Glutamatergic neuron (in vitro differentiated cells): ENCODE measurements at places on chromosomes 1 and 21.

DNA sequence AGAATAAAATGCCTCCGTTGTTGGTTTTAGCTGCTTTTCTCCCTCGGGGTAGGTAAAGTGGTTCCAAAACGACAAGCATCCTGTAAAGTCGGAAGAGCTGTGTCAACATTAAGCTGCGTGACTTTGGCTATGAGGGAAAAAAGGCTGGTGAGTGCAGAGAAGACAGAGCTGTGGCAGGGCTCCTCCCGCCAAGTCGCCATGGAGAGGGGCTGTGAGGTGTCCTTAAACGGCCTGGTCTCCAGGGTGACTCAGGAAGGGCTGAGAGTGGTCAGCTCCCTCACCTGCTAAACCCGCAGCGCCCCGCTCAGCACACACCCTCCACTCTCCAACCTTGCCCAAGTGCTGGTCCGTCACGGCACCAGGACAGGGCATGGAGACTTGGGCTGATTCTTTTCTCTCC lies 91.6 kb upstream of the SAMD11 start:
- DNase-seq: no peak

DNA sequence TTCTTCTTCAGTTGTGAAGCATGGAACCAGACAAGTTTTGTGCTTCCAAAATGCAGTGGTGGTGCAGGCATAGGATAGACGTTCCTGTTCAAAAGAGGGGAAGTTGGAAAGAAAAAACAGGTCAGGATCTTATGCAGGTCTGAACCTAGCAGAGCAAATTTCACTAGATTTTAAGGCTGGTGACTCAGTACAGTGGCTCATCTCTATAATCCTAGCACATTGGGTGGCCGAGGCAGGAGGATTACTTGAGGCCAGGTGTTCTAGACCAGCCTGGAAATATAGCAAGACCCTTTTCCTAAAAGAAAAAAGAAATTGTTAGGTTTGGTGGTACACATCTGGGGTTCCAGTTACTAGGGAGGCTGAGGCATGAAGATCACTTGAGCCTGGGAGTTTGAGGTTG lies 88.1 kb downstream of the OBSCN start:
- DNase-seq: no peak

DNA sequence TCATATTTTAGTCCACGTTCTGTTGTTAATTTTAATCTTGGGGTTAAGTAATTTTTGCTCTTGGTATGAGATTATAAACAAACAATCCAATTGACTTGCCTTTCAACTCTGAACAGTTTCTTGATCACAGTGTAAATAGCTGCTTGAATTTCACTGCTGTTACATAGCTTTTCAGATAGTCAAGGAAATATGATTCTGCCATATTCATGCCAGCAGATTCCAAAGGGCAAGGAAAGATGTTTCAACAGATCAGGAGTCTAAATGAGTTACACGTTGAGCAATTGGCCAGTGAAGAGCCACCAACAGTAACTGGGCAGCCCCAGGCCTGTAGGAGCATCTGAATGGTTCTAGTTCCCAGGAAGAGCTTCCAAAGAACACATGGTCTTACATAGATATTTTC lies 93.6 kb downstream of the LEPR start:
- DNase-seq: no peak

DNA sequence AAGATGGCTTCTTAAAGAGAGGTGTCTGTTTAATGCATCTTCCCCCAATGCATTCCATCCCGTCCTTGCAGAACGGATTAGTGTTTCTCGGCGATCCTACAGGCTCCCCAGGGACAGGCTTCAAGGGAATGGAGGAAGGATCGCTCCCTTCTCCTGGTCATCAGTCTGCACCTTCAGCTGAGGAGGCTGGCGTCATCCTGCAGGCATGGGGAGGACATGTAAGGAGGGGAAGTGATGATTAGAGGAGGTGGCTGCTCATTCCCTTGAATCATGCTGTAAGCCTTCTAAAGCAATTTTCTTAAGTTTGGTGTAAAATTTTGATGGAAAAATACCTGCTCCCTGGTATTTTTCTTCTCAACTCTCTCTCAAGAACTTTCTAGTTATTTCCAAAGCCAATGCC lies 603.6 kb downstream of the NPHP4 start:
- no peak for DNase-seq

- peak; percentile 17 for DNase-seq
Measured at GRCh38 chr1:227901239-227901905, 46.4 kb downstream of the WNT9A start.

DNA sequence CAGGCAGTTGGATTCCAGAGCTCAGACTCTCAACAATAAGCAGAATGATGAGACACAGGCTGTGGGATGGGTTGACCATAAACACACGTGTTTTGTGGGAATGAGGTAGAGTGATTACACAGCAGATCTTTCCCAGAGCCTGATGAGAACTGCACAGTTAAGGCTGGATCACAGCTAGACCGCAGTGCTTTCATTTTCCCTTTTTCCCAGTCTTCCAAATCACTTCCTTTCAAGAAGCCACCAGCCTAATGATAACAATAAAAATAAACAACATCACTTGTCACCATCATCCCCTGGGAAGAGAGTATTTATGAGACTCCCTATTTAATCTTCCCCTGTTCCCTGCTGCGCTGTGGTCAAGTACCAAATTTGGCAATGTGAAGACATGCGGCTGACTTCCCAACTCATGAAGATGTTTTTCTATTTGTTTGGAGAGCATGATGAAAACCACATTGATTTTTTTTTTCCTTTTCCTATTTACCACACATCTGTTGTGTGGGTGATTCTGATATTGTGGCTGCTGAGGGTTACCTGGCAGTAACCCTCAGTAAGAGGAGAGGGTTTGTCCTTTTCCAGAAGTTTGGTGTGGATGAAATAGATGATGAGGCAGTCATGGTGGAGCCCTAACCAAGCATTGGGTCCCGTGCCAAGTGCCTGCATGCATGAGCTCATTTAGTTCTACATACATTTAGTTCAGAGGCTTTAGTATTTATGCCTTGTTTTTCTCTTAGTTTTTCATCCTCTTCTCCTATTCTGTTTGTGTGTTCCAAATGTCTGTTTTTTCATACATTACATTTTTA lies 248.9 kb upstream of the HOOK1 start:
- no peak for DNase-seq

- peak; percentile 65 for DNase-seq
Measured at GRCh38 chr1:1004780-1005697, 5.1 kb upstream of the HES4 start.

DNA sequence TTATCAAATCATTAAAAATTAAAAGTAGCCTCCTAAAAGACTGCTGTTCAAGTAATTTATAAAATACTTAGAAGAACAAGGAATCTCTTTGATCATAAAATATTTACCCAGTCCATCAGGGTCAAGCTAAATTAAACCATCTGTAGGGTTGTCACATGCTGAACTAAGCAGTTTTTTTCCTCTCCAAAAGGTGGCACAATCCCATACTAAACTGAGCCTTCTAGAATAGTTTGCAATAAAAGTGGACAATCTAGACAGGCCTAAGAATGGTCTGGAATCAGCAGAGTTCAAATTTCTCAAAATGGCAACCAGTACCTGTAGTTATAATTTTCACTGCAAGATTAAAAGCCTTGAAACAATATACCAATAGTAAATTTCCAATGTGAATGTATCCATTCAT lies 194.8 kb downstream of the EIF4G3 start:
- no peak for DNase-seq

DNA sequence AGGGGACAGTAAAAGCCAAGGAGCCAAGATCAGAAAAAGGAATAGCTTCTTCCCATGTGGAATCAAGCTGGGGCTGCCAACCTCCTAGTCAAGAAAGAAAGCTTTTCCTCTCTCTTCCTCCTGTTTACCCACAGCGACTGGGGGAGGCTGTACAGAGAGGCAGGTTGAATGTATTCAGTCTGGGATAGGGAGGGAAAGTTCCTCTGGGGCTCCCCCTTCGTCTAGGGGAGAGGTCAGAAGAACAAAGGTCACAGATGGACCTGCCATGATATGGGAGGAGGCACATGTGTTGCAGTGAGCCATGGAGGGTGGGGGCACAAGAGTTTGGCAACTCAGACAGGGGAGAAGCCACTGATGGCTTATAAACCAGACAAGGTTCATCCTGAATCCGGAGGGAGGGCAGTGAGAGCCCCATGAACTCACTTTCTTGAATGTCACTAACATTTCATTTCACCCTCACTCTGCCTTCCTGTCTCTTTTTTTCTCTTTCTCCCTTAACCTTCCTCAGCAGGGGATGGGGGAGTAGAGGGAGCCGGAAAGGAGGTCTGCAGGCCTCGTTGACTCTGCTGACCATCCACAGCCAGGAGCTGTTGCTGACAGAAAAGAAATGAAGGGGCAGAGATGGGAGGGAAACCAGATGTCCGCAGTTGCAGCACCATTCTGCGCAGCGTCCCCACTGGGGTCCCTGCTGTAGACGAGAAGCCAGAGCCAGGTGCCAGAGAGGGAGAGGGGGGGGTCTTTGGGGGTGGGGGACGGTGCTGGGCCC lies 61.1 kb downstream of the PLXNA2 start:
- no peak for DNase-seq

DNA sequence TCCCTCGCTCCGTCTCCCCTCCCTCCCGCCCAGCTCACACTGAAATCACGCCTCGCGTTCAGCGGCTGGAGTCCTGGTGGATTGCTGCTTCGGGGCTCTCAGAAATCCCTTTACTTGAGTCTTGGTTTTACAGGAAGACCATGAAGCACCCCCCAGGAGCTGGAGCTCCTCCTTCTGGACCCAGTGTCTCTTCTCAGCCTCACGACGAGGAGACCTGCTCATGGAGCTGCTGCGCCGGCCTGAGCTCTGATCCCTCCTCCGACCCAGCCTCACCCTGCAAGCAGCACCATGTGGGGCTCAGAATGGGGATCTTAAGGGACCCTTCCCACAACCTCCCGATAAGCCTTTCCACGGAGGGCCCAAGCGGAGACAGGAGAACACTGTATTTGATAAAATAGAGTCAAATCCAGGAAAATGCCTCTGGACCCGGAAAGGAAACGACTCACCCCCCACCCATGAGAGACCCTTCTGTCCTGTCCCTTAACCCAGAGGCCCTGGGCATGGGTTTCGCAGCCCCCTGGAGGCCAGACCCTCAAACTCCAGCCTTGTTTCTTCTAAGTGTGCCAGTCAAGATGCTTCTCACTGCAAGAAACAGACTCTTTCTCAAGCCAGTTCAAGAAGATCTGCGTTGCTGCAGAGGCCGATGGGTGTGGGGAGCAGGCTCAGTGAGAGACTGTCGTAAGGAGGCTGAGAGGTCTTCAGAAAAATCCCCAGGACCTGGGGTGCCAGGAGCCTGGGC lies 26.1 kb downstream of the PDE9A start:
- no peak for DNase-seq

- DNase-seq: no peak
Measured at GRCh38 chr1:91952187-91952586, 3.0 kb downstream of the BRDT start.

- no peak for DNase-seq
Measured at GRCh38 chr1:178684111-178684510, 40.9 kb upstream of the RALGPS2 start.

DNA sequence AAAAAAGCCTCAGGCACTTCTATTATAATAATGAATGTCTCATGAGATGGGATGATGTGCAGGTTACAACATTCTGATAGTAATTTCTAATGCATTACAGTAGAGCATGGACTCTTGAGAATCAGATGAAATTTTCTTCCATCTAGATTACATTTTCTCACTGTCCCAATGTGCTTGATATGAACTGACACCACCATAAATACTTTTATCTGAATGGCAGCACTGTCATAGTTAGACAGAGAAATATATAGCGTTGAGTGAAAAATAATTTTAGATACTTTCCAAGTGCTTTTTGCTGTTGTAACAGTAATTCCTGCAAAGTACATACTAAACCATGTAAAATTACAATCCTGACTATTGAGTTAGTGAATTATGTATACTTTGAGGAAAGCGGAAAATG lies 630.1 kb downstream of the BRINP3 start:
- no peak for DNase-seq

GRCh38 chr1:28067523-28068090 lies 20.8 kb downstream of the EYA3 start:
- DNase-seq: no peak

DNA sequence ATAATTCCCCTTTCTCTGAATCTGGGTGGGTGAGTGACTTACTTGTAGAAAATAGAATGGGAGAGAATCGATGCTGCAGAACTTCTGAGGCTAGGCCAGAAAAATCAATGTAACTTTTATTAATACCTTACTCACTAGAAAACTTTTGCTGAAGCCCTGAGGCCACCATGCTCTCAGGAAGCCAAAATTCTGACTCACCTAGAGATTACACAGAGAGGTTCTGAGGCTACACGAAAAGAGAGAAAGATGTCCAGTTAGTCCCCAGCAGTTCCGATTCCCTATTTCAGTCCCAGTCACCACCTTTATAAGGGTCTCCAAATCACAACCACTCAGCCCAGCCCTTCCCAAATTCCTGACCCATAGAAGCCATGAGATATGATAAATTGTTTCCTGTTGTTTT lies 135.2 kb downstream of the NTPCR start:
- no peak for DNase-seq

DNA sequence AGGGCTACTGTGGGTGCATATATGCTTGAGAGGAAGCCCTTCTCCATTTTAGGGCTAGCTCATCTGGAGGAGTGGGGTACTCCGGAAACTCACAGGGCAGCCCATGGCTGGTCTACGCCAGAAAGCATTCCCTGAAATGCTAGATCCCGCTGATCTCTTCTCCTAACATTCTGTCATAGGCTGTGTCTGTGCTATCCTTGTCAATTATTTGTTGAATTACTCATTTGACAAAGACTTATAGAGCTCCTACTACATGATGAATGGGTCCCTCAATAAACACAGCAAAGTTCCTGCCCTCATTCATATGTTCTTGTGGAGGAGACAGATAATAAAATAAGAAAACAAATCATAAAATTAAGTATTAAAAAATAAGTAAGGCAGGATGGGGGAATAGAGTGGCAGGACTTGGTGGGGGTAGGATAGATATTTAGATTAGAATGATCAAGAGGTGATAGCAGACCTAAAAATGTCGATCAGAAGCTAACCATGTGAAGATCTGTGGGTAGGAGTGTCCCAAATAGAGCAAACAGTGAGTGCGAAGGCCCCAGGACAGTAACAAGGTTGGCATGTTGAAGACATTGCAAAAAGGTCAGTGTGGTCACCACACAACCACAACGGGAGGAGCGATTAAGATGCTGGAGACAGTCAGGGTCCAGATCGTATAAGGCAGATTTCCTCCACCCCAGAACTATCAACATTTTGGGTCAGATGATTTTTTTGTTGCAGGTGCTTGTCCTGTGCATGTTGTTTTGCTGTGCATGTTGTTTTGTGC lies 13.2 kb downstream of the NGF start:
- DNase-seq: no peak

DNA sequence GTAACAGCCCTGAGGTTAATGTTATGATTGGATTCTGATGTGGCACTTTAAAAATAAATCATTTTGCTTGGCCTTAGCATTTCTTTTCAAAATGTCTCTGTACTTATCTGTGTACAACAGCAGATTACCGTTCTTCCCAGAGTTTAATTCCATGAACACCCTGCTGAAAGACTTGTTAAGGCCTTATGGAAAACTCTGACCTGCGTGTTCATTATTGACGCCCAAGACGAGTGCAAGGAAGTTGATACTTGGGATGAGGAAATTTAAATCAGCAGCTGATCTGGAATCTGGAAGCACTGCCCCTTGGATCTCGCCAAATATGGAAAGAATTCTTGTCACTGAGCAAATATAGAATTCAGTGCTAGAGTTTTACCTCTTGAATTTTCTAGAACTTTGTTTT lies 6.7 kb downstream of the ERG start:
- no peak for DNase-seq

- DNase-seq: no peak
Measured at GRCh38 chr21:45067462-45068285, 6.7 kb upstream of the ADARB1 start.
